Endothelial cell (in vitro differentiated cells): ENCODE measurements at places on chromosomes 4 and X.

GRCh38 chr4:38576767-38577166 is 87.2 kb upstream of the KLF3 start:
- no peak for DNase-seq

- no peak for DNase-seq
Measured at GRCh38 chrX:26295425-26295824, 79.5 kb downstream of the MAGEB5 start.

GRCh38 chrX:68695206-68695845 is 47.9 kb downstream of the STARD8 start:
- no peak for DNase-seq

DNA sequence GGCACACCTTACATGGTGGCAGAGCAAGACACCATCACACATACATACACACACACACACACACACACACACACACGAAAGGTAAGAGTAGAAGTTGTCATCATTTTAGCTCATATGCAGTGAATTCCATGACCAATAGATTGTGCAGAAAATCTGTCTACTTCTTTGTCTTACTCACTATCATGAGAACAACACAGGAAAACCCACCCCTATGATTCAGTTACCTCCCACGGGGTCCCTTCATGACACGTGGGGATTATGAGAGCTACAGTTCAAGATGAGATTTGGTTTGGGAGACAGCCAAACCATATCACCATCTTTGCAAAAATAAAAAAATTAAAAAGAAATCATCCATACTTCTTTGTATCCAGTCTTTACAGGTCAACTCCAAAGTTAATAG is 221.1 kb downstream of the BMPR1B start:
- DNase-seq, result no peak

DNA sequence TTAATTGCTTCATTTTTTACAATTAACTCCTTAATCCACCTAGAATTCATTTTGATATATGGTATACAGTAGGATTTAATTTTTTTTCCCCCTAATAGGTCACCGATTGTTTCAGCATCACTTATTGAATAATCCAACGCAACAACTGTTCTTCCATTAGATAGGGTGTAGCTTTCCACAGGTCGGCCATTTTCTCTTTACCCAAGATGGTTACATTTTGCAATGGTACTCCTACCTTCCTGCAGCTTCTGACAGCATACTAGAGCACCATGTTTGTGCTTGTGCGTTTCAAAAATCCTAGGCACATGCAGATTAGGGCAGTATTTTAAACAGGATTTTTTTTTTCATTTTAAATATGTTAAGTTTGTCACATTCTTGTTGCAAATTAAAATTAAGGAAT is 2.3 kb downstream of the LINC00632 start:
- DNase-seq, result no peak

- DNase-seq, result no peak
Measured at GRCh38 chrX:148389629-148390028, 110.8 kb upstream of the AFF2 start.

DNA sequence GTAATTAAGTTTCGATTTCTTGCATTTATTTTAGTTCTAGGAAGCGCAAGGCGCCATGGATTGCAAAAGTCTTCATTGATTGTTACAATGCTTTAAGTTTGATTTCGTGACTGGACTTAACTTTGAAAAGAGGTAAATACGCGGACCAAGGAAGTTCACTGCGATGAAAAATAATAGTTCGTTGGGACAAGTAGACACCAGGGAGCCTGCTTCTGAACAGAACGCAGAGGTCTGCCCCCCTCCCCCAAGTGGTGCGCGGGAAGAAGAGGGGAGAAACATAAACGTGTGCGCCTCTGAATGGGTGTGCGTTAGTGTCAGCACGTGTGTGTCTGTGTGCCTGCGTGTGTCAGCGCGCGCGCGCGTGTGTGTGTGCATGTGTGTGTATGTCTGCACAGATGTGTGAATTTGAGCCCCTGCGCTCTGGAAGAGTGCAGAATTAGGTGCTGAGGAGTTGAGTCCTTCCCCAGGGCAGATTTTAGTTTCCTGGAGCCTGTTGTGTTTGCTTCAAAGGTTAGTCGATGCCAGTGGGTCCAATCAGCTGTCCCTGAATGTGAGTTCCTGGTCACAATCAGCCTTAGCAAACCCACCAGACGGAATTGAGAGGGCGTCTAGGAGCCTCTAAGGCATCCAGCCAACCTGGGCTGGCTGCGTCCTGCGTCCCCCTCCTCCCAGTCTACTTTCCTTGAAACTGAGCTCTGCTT is 5.8 kb upstream of the POU4F2 start:
- DNase-seq, result no peak

- no peak for DNase-seq
Measured at GRCh38 chr4:177251237-177251636, 58.4 kb upstream of the NEIL3 start.

GRCh38 chr4:131052646-131053045 is 1956.7 kb downstream of the C4orf33 start:
- no peak for DNase-seq

DNA sequence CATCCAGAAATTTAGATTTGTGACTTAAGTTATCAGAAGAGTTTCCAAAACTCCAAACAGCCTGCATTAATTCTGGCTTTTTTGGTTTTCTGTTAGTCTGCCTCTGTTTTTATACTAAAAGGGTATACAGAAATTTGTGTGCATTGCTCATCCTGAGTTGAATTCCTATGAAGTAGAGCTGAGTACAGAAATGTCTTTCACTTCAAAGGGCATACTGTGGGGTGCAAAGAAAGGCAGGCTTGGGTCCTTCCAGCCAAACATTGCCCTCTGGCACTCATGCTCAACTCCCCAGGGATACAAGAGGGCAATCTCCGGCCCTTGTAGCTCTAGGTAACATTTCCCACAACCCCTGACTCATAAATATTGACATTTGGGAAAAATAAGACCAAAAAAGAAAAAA is 27.6 kb upstream of the TMEM184C start:
- DNase-seq, result no peak

GRCh38 chr4:187972135-187972534 is 23.4 kb upstream of the ZFP42 start:
- no peak for DNase-seq

DNA sequence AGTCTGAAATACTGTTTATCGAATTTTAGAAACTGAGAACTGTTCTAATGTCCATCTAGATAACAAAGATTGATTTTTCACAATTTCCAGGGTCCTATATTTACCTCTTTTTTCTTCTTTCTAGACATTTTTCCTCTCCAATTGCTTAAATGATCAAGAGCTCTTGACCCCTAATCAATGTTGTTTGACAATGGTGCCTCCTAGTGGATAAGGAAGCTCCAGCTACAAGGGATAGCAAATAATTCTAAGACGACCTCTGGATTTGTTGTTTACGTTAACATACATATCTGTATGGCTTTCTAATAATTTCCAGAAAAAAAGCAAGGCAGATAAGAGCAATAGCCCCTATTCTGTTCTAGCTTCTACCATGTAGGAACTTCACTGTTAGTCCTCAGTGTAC is 35.8 kb downstream of the GPR82 start:
- peak; percentile 7 for DNase-seq

DNA sequence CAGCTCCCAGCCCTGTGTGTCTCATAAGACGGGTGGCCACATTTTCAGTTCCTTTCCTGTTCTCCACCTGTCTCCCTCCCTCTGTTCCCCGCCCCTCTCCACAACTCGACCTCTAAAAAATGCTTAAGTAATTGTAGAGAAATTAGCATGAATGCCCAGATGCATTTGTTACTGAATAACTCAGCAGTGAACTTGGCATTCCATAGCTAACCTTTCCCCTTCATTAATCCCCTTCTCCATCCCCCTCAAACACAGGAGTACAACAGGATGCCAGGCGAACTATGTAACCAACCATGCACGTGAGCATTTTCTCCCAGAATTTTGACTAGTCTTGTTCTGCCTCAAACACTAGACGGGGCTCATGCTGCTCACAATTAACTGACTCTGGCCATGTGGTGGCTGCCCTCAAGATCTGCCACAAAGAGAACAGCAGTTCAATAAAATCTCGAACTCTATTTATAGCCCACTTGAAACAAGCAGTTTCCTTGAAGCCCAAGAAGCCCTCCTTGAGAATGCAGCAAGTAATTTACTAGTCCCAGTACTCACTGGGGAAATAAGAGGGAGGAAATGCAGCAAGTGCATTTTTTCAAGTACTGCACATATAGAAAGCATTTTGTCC is 351.2 kb downstream of the ARHGAP24 start:
- peak; percentile 11 for DNase-seq

DNA sequence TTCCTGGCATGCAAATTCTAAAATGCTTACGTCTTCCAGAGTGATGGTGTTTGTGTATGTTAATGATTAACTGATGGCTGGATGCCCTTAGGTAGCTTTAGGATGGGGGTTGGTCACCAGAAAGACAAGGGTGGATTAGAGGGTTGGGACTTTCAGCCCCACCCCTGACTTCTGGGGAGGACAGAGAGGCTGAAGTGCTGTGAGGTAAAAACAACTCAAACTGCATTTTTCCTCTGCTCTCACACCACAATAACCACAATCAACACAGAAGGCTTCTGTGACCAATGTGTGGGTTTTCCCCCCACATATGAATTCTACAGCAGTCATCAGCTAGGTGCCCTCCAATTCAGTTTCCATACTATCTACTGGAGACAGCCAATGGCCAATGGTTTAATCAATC is 18.7 kb upstream of the DDIT4L start:
- DNase-seq, result no peak

- DNase-seq, result no peak
Measured at GRCh38 chr4:144449611-144450010, 196.3 kb upstream of the HHIP start.

GRCh38 chr4:36081185-36081584 is 163.1 kb downstream of the ARAP2 start:
- no peak for DNase-seq

- no peak for DNase-seq
Measured at GRCh38 chrX:38342853-38343778, 9.3 kb upstream of the OTC start.

- no peak for DNase-seq
Measured at GRCh38 chrX:154379569-154379951, 465 bp downstream of the EMD start.

GRCh38 chrX:45876206-45876605 is 669.0 kb downstream of the ZNF674 start:
- no peak for DNase-seq

- no peak for DNase-seq
Measured at GRCh38 chr4:107896158-107896645, 35.1 kb upstream of the CYP2U1 start.

- no peak for DNase-seq
Measured at GRCh38 chrX:123425471-123425870, 241.4 kb downstream of the GRIA3 start.

GRCh38 chr4:152572417-152573086 is 36.7 kb upstream of the FBXW7 start:
- DNase-seq, result no peak

DNA sequence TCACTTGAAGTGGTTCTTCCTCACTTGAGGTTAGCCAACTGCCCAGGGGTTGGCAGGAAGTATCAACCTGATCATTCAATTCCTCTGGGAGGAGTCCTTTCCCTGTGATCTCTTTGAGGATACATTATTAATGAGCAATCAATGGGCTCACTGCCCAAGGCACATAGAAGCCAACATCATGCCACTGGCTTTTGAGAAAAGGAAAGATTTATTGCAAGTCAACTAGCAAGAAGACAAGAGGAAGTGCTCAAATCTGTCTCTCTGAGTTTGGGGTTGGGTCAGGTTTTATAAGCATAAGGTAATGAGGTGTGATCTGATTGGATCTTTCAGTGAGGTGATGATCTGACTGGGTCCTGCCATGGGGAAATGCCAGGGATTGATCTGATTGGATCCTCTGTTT is 39.6 kb downstream of the FGFBP1 start:
- DNase-seq, result no peak

GRCh38 chrX:11724122-11725017 is 33.7 kb upstream of the MSL3 start:
- peak; percentile 6 for DNase-seq

DNA sequence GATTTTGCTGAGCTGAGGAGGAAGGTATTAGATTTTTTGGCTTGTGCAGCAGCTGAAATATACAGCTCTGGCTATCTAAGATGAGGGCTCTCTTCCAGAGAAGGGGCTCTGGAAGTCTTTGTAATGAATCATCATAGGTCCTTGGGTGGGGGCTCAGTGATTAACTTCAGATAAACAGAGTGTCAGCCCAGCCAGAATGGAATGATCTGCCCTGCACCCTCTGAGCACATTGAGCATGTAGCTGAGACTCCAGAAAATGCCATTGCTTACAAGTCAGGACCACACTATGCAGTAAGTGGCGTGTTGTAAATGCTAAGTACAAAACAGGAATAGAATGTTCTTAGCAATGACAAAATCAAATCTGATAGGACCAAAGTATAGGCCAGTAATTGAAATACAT is 836.0 kb downstream of the PDHA2 start:
- no peak for DNase-seq

- no peak for DNase-seq
Measured at GRCh38 chr4:109052821-109053220, 249.6 kb downstream of the COL25A1 start.

GRCh38 chr4:181181331-181181730 is 1061.9 kb upstream of the TENM3 start:
- no peak for DNase-seq

DNA sequence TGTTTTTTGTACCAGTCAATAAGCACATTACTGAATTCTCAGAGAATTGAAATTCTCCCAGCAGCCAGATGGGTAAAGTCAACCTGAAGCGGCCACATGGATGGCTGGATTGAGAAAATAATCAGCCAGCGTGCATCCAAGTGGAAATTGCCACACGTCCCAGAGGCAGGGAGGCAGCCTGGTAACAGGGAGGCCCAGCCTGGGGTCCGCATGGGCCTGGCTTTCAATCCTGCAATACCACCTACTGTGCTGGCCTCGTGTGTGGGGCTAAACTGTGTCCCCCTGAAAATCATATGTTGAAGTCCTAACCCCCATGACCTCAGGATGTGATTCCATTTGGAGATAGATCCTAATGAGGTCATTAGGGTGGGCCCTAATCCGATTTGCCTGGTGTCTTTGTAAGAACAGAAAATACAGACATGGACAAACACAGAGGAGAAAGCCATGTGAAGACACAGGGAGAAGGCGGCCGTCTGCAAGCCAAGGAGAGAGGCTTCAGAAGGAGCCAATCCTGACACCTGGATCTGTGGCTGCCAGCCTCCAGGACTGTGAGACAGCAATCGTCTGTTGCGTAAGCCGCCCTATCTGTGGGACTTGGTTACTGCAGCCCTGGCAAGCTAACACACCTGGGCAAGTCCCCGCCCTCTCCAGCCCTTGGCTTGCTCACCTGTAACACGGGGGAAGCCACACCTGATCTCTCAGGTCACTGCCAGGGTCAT is 90.3 kb downstream of the JAKMIP1 start:
- no peak for DNase-seq
